ENCODE measurements at places on chromosomes 4 and X.

DNA sequence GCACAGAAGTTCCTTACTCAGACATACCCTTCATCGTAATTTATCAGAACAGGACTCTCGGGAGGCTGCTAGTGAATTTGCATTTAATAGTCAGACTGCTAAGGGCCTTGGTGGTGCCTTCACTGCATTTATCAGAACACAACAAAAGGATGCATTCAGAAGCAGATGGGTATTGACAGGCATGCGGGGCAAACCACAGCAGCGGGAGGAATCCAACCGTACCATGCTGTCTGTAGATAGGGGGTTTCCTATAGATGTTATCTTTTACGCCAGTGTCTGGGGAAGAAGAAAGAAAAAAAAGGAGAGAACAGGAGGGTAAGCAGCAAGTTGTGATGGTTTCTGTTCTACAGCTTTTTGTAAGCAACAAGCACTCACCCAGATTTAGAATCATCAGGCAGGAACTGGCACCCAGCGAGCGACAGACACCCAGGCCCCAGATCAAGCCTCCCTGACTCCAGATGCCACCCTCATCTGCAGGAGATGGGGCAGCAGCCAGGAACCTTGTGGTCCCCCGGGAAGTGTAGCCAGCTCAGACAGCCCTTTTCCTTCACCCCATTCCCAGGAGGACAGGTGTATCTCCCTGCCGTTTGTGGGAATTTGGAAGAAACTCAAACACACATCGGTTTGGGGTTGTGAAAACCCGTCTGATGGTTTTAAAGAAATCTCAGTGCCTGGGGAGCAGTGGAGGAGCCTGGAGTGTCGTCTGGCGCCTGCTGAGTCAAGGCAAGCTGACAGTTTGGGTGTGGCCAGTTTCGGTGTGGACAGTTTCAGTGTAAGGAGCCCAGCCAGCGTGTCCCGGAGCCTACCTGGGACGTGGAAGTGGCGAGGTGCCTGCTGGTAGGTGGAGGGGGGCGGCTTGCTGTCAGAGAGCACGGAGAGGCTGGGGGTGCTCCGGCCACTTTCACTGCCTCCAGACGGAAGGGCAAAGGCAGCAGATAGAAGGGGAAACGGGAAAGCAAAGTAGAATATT lies 80.0 kb upstream of the AFAP1 start:
- H3K27ac ChIP-seq: no peak overlapping the region
- no peaks in the 10 kb centered on the region for H3K4me1 ChIP-seq
- H3K27me3 ChIP-seq: peaks cover 13% of the 10 kb centered on the region
- no peaks in the 10 kb centered on the region for H3K36me3 ChIP-seq
- DNase-seq: no peak

GRCh38 chr4:10506077-10506476 lies 48.9 kb upstream of the ZNF518B start:
- H3K27me3 ChIP-seq: no peaks in the 10 kb centered on the region
- no peaks in the 10 kb centered on the region for H3K36me3 ChIP-seq

DNA sequence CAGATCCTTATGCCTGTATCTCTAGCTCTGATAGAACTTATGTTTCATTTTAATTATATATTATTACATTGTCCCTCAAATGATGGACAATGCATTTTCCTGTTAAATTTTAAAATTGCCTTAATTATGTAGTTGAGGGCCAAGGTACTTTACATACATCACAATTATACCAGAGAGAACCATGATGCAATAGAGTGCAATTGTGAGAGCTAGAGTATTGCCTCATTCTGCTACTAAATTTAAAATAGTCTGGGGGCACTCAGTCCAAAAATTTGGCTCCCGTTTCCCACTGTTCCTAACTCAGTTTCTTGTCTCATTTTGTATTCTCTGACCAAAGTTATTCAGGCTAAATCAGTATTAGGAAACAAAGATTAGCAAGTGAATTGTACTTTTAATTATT lies 378.5 kb upstream of the ZFP42 start:
- no peak overlapping the region for H3K27ac ChIP-seq
- H3K27me3 ChIP-seq: no peaks in the 10 kb centered on the region
- DNase-seq: no peak
- no peak overlapping the region for H3K4me3 ChIP-seq
- no peaks in the 10 kb centered on the region for H3K36me3 ChIP-seq

DNA sequence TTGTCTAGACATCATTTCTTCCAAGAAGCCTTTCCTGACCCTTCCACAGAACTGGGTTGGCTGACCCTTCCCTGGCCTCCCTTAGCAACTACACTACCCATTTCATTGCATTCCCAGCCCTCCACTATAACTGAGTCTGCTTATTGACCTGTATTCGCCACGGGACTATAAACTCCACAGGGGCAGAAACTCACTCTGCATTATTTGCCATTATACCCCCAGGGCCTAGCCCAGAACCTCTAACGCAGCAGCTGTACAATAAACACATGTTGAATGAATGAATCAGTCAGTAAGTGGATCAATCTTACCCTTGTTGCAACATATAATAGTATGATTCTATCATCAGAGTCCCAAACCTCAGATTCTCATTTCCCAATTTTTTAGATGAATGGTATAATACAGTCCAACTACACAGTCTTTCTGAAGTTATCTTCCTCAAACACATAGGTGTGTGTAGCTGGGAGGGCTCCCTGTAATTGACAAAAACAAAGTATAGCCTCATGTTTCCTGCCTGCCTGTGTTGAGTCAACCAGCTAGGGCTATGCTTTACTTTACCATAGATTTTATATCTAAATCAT lies 209.3 kb downstream of the CHIC2 start:
- H3K4me1 ChIP-seq: no peaks in the 10 kb centered on the region
- H3K4me3 ChIP-seq: no peak overlapping the region
- no peaks in the 10 kb centered on the region for H3K36me3 ChIP-seq
- H3K27me3 ChIP-seq: no peaks in the 10 kb centered on the region
- no peak overlapping the region for H3K27ac ChIP-seq

DNA sequence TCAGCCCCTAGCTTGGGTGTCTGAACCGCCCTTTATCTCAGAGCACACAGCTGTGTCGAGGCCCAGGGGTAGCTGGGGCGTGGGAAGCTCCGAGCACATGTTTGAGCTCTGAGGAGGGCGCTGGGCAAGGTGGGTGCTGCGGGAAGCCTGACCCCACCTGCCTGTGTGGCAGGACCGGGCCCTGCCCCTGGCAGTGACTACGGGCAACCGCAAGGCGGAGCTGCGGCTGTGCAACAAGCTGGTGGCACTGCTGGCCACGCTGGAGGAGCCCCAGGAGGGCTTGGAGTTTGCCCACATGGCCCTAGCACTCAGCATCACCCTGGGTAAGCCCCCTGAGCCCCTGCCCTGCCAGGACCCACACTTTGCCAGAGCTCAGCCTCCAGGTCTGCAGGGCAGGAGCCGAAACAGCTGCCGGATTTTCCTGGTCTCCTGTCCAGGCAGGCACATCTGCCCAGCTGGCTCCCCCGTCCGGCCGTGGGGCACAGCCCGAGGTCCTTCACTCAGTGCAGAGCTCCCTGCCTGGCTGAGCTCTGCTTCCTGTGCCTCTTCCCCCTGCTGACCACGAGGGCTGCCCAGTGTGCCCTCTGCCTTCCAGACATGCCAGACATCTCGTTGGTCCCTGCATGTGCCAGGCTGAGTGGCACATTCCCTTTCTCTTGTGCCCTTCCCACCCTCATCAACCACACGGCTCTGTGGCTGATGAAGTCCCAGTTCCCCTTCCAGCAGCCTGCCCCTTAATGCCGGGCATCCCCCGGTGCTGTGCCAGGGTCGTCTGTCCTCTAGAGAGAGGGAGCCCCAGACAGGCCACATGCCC lies 33.2 kb upstream of the HTRA3 start:
- no peaks in the 10 kb centered on the region for H3K4me1 ChIP-seq
- H3K4me3 ChIP-seq: no peak overlapping the region
- H3K27me3 ChIP-seq: no peaks in the 10 kb centered on the region
- no peak for DNase-seq
- no peak overlapping the region for H3K27ac ChIP-seq

GRCh38 chrX:118528071-118528737 lies 32.6 kb downstream of the DOCK11 start:
- peak overlapping the region; percentile 89 for H3K27ac ChIP-seq
- H3K36me3 ChIP-seq: no peaks in the 10 kb centered on the region
- peak; percentile 61 for DNase-seq
- peaks cover 69% of the 10 kb centered on the region for H3K4me1 ChIP-seq
- peak overlapping the region; percentile 55 for H3K4me3 ChIP-seq
- H3K27me3 ChIP-seq: no peaks in the 10 kb centered on the region

- no peak for DNase-seq
- H3K4me3 ChIP-seq: no peak overlapping the region
- H3K36me3 ChIP-seq: no peaks in the 10 kb centered on the region
- H3K4me1 ChIP-seq: no peaks in the 10 kb centered on the region
- no peak overlapping the region for H3K27ac ChIP-seq
Observed at GRCh38 chr4:5012244-5012898, 6.9 kb downstream of the CYTL1 start.

GRCh38 chrX:98398542-98398941 lies 1514.8 kb downstream of the RPA4 start:
- H3K36me3 ChIP-seq: no peaks in the 10 kb centered on the region
- DNase-seq: no peak
- H3K27ac ChIP-seq: no peak overlapping the region
- H3K27me3 ChIP-seq: no peaks in the 10 kb centered on the region
- no peaks in the 10 kb centered on the region for H3K4me1 ChIP-seq
- H3K4me3 ChIP-seq: no peak overlapping the region

- no peak for DNase-seq
- no peak overlapping the region for H3K27ac ChIP-seq
Observed at GRCh38 chr4:98006814-98007412, 136.4 kb downstream of the STPG2 start.

- H3K27me3 ChIP-seq: no peaks in the 10 kb centered on the region
- no peak overlapping the region for H3K27ac ChIP-seq
- no peak for DNase-seq
Observed at GRCh38 chrX:110228453-110228852, 89.4 kb downstream of the AMMECR1 start.

DNA sequence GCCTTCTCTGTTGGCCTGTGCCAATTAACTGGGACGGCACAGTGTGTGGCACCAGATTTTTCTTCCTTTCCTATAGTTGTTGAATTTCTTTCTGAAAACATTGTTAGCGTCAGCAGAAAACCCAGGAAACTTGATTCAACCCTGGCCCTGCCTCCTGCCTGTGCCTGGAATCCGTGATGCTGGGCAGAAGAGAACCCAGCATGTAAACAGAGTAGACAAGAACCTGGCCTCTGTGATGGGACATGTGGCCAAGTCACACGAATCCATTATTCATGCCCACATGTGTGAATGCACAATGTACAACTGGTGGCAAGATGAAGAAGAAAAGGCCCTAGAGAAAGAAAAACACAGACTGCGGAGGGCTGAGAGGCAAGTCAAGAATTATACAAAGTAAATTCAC lies 111.4 kb downstream of the EFHC2 start:
- no peak for DNase-seq
- H3K36me3 ChIP-seq: no peaks in the 10 kb centered on the region
- no peak overlapping the region for H3K4me3 ChIP-seq
- no peaks in the 10 kb centered on the region for H3K4me1 ChIP-seq

DNA sequence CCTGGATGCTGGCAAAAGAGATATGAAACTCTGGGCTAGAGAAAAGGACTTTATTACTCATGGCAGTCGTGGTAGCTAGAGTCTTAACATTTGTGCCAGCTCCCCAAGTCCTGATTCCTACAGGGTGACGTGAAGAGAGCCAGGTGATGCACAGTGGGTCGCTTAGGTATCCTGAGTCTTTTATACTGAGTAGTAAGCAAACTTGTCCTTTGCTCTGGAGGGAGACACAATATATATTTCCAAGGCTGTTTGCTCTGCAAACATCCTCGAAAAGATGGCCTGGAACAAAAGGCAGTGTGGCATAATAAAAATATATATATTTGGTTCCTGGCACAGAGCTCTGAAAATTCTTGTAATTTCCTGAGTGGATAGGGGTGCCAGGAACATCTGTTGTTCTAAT lies 23.0 kb downstream of the ZNF81 start:
- no peak overlapping the region for H3K27ac ChIP-seq
- no peaks in the 10 kb centered on the region for H3K27me3 ChIP-seq
- H3K4me1 ChIP-seq: no peaks in the 10 kb centered on the region
- H3K4me3 ChIP-seq: no peak overlapping the region
- no peak for DNase-seq
